Uterus (tissue), 4 donors: ENCODE measurements at places on chromosomes 3 and 15. TPM values are rescaled to one million over a fixed set of nuclear protein-coding genes. Genes with fewer than 3 reads are reported as not detected.
A peak's percentile ranks its signal among the peaks of the same experiment; 100 is the strongest.

HYPK gene
- total RNA-seq: 10.9 TPM

GOLGA8J gene
- 0.37 TPM for total RNA-seq

ARNT2 gene
- 0.26 TPM for total RNA-seq

CERS3 gene
- total RNA-seq: not detected

CTDSPL gene
- total RNA-seq: 15.9 TPM

C3orf85 gene
- total RNA-seq: not detected

THSD4 gene
- total RNA-seq: 144 TPM

NLGN1 gene
- total RNA-seq: 3.6 TPM

LARP6 gene
- total RNA-seq: 59.4 TPM

FAM131A gene
- 39.8 TPM for total RNA-seq

FAM174B gene
- 7.5 TPM for total RNA-seq

RBP2 gene
- not detected for total RNA-seq

SLMAP gene
- total RNA-seq: 369 TPM

PLEKHO2 gene
- total RNA-seq: 10.3 TPM

- H3K27me3 ChIP-seq: peaks cover 11% of the 10 kb centered on the region
- DNase-seq: no peak
- no peaks in the 10 kb centered on the region for H3K36me3 ChIP-seq
- H3K4me1 ChIP-seq: no peaks in the 10 kb centered on the region
- H3K27ac ChIP-seq: no peak overlapping the region
Measured at GRCh38 chr15:60162251-60162967, 158.3 kb downstream of the FOXB1 start.

- H3K27ac ChIP-seq: no peak overlapping the region
- no peak overlapping the region for H3K4me3 ChIP-seq
- no peaks in the 10 kb centered on the region for H3K27me3 ChIP-seq
- H3K36me3 ChIP-seq: no peaks in the 10 kb centered on the region
- no peaks in the 10 kb centered on the region for H3K4me1 ChIP-seq
- DNase-seq: no peak
Measured at GRCh38 chr15:70356919-70357318, 259.2 kb upstream of the TLE3 start.

DNA sequence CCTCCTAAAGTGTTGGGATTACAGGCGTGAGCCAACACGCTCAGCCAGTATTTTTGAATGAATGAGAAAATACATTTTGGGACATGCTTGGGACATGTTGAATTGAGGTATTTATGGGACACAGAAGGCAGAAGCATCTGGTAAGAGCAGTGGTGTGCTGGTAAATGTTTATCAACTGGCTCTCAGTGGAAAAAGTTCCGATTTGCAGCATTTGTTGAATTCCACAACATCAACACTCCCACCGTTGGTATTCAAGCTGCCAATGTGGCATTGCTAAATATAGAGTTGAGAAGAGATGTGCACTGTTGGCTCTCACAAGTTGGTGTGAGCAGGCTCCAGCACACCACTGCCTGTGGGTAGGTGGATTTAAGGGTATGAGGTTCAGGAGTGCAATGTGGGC, 35.8 kb upstream of the LRRFIP2 start:
- no peaks in the 10 kb centered on the region for H3K36me3 ChIP-seq
- no peaks in the 10 kb centered on the region for H3K27me3 ChIP-seq
- H3K4me1 ChIP-seq: no peaks in the 10 kb centered on the region
- no peak for DNase-seq
- H3K4me3 ChIP-seq: no peak overlapping the region

DNA sequence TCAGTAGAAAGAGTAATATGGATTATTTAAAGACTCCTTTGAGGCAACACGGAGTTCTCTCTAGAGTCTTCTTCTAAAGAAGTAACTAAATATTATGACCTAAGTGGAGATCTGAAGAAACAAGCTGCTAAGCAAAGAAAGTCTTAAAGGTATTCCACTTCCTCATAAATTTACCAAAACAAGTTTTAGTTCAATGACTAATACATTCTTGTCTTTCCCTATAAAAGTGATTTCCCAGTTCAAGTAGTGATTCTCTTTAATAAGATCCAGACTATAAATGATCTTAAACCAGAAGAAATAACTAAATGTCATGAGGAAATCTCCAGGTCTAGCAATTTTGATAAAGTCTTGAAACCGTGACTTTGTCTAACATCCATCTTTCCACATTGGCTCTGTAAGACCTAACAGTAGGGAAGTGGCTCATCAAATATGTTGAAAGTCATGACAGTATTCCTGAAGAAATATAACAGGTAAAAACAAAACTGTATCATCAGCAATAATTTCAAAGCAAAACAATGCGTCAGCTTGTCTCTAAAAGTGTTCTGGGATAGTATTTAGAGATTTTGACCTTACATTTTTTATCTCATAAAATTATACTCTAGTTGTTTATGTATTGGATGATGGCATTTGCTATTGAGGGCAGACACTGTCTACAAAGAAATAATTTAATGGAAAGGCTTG, 51.8 kb upstream of the NEDD4 start:
- no peaks in the 10 kb centered on the region for H3K36me3 ChIP-seq
- H3K27ac ChIP-seq: no peak overlapping the region
- no peak for DNase-seq
- no peaks in the 10 kb centered on the region for H3K4me1 ChIP-seq
- H3K27me3 ChIP-seq: no peaks in the 10 kb centered on the region
- H3K4me3 ChIP-seq: no peak overlapping the region

DNA sequence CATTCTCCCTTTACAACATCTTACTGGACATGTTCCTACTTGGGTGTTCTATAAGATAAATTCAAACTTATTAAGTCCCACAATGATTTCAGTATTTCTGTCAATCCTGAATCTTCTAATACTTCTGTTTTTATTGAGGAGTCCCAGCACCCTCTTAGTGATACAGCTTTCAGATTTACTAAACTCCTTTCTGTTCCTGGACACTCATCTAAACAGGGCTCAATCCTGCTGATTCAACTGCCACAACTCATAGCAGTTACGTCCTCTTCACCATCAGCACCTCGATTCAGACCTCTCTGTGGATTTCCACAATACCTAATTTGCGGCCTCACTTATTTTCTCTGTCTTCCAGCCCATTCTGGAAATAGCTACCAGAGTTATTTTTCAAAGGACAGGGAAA, 101.6 kb downstream of the KCNMB2 start:
- H3K36me3 ChIP-seq: no peaks in the 10 kb centered on the region
- H3K27ac ChIP-seq: no peak overlapping the region
- no peak overlapping the region for H3K4me3 ChIP-seq
- DNase-seq: no peak

- H3K27me3 ChIP-seq: peaks cover 6% of the 10 kb centered on the region
- H3K27ac ChIP-seq: no peak overlapping the region
- no peaks in the 10 kb centered on the region for H3K36me3 ChIP-seq
- DNase-seq: no peak
- no peaks in the 10 kb centered on the region for H3K4me1 ChIP-seq
Measured at GRCh38 chr3:187841560-187841959, 96.3 kb upstream of the BCL6 start.

- H3K4me3 ChIP-seq: no peak overlapping the region
- no peak overlapping the region for H3K27ac ChIP-seq
- no peaks in the 10 kb centered on the region for H3K36me3 ChIP-seq
- DNase-seq: no peak
Measured at GRCh38 chr3:21562243-21562642, 188.8 kb downstream of the ZNF385D start.

- no peaks in the 10 kb centered on the region for H3K36me3 ChIP-seq
- peak overlapping the region; percentile 84 for H3K4me3 ChIP-seq
- H3K27me3 ChIP-seq: no peaks in the 10 kb centered on the region
- peak overlapping the region; percentile 98 for H3K27ac ChIP-seq
Measured at GRCh38 chr15:91853948-91854638, 585 bp downstream of the SLCO3A1 start.

- no peaks in the 10 kb centered on the region for H3K4me1 ChIP-seq
- no peak overlapping the region for H3K27ac ChIP-seq
- H3K27me3 ChIP-seq: no peaks in the 10 kb centered on the region
- H3K4me3 ChIP-seq: no peak overlapping the region
Measured at GRCh38 chr3:79478620-79479019, 289.2 kb downstream of the ROBO1 start.

- no peak overlapping the region for H3K27ac ChIP-seq
- DNase-seq: no peak
- H3K27me3 ChIP-seq: no peaks in the 10 kb centered on the region
- H3K36me3 ChIP-seq: no peaks in the 10 kb centered on the region
- H3K4me3 ChIP-seq: no peak overlapping the region
Measured at GRCh38 chr3:189739378-189739777, 108.2 kb downstream of the TP63 start.

DNA sequence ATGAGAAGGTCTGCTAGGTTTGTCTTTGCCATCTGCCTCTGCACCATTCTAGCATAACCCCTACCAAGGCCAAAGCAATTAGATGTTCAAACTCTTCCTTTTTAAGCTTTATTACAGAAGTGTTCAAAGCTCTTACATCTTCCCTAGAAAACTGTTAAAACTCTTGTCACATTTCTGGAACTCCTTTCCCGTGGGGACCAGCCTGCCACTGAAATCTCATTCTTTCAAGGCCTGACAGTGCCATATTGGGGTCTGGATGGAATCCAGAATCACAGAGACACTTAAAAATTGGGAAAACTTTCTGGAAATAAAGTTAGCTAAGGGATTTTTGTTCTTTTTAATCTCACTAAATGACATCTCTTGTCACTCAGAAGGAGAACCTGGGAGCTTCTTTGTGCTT, 153.8 kb upstream of the SLCO3A1 start:
- H3K36me3 ChIP-seq: no peaks in the 10 kb centered on the region
- H3K4me3 ChIP-seq: no peak overlapping the region
- DNase-seq: no peak

- no peaks in the 10 kb centered on the region for H3K36me3 ChIP-seq
- no peak overlapping the region for H3K27ac ChIP-seq
- no peak overlapping the region for H3K4me3 ChIP-seq
- H3K27me3 ChIP-seq: no peaks in the 10 kb centered on the region
- H3K4me1 ChIP-seq: no peaks in the 10 kb centered on the region
Measured at GRCh38 chr3:28951772-28952556, 328.9 kb upstream of the RBMS3 start.

DNA sequence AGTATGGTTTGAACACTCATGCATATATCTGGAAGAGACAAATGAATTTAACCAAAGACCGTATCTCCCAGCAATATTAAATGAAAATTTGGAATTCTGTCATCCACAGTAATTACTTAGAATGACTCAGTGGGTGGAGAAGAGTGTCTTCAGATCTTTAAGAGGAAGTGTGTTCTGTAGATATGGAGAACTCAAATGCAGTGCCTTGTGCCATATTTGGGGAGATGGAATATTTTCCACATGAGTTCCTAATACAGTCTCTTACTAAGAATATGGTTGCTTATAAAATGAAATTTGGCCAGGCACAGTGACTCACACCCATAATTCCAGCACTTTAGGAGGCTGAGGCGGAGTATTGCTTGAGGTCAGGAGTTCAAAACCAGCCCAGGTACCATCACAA, 40.5 kb downstream of the ANO10 start:
- H3K4me3 ChIP-seq: no peak overlapping the region
- no peak for DNase-seq
- H3K27ac ChIP-seq: no peak overlapping the region
- no peaks in the 10 kb centered on the region for H3K36me3 ChIP-seq
- no peaks in the 10 kb centered on the region for H3K4me1 ChIP-seq

GRCh38 chr3:111932946-111933345, 45.9 kb upstream of the ABHD10 start:
- no peak for DNase-seq
- no peak overlapping the region for H3K27ac ChIP-seq
- H3K27me3 ChIP-seq: no peaks in the 10 kb centered on the region
- no peak overlapping the region for H3K4me3 ChIP-seq

DNA sequence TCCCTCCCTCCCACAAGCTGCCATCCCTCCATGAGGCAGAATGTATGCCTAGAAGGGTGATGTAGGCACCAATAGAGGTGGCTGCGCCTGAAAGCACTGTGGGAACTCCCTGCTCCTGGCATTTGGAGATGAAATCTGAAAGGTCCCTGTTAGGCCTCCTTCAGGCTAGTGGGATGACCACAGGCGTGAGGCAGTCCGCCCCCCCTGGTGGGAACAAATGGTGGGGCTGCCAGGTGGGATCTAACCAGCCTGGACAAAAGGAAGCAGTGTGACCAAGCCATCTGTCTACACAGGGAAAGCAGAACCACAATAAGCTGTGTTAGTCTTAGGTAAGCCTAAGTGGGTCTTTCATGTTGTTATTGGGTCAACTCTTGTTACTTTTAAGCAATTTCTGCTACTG, 25.3 kb downstream of the IL5RA start:
- no peaks in the 10 kb centered on the region for H3K36me3 ChIP-seq
- no peaks in the 10 kb centered on the region for H3K4me1 ChIP-seq
- DNase-seq: no peak
- no peaks in the 10 kb centered on the region for H3K27me3 ChIP-seq
- H3K27ac ChIP-seq: no peak overlapping the region
- H3K4me3 ChIP-seq: no peak overlapping the region

- no peak overlapping the region for H3K4me3 ChIP-seq
- no peak for DNase-seq
- no peaks in the 10 kb centered on the region for H3K27me3 ChIP-seq
- no peak overlapping the region for H3K27ac ChIP-seq
- H3K36me3 ChIP-seq: no peaks in the 10 kb centered on the region
- no peaks in the 10 kb centered on the region for H3K4me1 ChIP-seq
Measured at GRCh38 chr15:27690290-27690689, 408.8 kb downstream of the OCA2 start.

DNA sequence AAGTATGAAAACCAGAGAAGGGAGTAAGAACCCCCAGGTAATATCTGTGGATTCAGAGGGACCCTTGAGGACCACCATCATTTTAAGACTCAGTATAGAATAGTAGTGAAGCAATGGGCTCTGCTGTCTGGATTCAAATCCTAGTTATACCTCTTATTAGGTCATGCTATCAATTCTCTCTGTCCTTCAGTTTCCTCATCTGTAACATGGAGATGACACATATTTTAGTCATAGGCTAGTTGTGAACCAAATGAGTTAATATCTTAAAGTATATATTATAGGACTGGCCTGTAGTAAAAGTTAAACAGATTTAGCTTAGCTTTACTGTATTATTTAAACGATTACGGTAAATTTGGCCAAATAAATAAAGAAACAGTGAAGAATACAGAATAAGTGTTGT, 177.3 kb upstream of the GOLIM4 start:
- no peaks in the 10 kb centered on the region for H3K4me1 ChIP-seq
- no peaks in the 10 kb centered on the region for H3K27me3 ChIP-seq
- H3K4me3 ChIP-seq: no peak overlapping the region

DNA sequence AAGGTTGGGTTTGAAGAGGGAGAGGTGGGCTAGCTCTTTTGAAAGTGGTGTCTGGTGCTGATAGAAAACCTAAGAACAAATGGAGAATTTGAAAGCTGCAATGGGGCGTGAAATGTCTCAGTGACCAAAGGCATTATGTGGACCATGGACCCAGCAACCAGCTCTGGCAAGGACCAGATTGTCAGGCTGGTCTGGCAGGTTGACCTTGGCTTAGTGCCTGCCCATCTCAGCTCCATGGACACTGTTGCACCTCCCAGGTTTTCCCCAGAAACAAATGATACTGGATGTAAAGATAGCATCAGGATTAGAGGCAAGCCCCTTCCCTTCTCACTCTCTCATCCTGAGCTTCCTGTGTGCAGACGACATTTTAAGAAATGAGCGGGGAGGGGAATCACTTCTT, 302.9 kb upstream of the LRRFIP2 start:
- no peaks in the 10 kb centered on the region for H3K27me3 ChIP-seq
- H3K4me3 ChIP-seq: no peak overlapping the region
- no peaks in the 10 kb centered on the region for H3K4me1 ChIP-seq
- H3K36me3 ChIP-seq: no peaks in the 10 kb centered on the region

GRCh38 chr3:107929088-107929487, 161.7 kb downstream of the CD47 start:
- no peak overlapping the region for H3K27ac ChIP-seq
- no peaks in the 10 kb centered on the region for H3K36me3 ChIP-seq
- DNase-seq: no peak
- no peaks in the 10 kb centered on the region for H3K27me3 ChIP-seq
- H3K4me1 ChIP-seq: no peaks in the 10 kb centered on the region

- H3K27ac ChIP-seq: no peak overlapping the region
- H3K4me1 ChIP-seq: no peaks in the 10 kb centered on the region
- H3K36me3 ChIP-seq: no peaks in the 10 kb centered on the region
- H3K27me3 ChIP-seq: no peaks in the 10 kb centered on the region
- DNase-seq: no peak
Measured at GRCh38 chr15:93451265-93451664, 362.3 kb upstream of the RGMA start.
